Mesothelial cell of epicardium (in vitro differentiated cells): ENCODE measurements at places on chromosomes 16 and 17. TPM values are rescaled to one million over a fixed set of nuclear protein-coding genes. Genes with fewer than 3 reads are reported as not detected.

PIPOX gene
- 4.1 to 5.0 TPM (median 4.4 TPM) in 3 replicates for total RNA-seq

FMNL1 gene
- total RNA-seq, result 3.0 to 3.7 TPM (median 3.6 TPM) in 3 replicates

KRT12 gene
- total RNA-seq, result not detected in 3 replicates

HAGHL gene
- total RNA-seq, result 6.4 to 8.6 TPM (median 7.4 TPM) in 3 replicates

NOD2 gene
- 0.52 to 0.63 TPM (median 0.58 TPM) in 3 replicates for total RNA-seq

DNA sequence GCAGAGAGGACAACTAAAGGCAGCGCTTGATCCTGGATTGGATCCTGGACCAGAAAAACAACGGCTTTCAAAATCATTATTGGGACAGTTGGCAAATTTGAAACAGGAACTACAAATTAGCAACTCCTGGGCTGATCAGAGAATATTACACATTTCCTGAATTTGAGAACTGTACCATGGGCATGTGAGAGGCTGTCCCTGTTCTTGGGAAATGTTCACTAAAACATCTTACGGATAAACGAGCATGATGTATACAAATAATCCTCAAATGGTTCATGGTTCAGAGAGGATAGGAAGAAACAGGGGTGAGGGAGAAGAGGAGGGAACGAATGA lies 2.3 kb upstream of the ITGAE start:
- no peak for DNase-seq

- DNase-seq, result no peak
These were observed 81.9 kb downstream of the KCNJ12 start for GRCh38 chr17:21458054-21458453.

DNA sequence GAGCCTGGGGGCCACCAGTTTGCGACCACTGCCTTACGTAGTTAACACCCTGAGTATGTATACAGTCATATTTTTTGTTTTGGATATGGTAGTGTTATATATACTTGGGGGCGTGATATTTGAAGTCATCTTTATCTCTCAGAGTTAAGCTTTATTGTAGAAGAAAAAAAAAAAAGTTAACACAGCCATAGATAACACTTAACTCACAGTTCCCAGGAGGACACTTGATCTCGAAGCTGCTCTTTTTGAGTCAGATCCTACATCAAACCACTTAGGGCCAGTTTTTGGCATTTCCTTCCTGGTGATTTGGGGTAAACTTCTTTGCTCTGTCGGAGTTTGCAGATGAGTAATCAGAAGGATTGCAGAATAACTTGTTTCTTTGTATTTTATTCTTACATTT lies 5.8 kb downstream of the ITPRIPL2 start:
- DNase-seq, result no peak

DNA sequence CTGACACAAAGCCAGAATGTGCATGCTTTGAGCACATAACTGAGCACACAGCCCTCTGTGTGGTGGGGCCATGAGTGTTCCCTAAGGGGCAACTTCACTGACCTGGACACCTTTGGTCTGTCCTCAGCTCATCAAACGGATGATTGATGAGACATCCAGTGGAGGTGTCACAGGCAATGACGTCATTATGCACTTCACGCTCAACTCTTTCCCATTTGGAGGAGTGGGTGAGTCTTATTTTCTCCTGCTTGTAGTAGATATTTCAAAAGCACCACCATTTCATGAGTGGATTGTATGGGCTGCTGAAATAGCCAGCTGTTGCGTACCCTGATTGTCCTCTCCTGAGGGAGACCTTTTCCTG lies 16.2 kb downstream of the ALDH3A2 start:
- no peak for DNase-seq

DNA sequence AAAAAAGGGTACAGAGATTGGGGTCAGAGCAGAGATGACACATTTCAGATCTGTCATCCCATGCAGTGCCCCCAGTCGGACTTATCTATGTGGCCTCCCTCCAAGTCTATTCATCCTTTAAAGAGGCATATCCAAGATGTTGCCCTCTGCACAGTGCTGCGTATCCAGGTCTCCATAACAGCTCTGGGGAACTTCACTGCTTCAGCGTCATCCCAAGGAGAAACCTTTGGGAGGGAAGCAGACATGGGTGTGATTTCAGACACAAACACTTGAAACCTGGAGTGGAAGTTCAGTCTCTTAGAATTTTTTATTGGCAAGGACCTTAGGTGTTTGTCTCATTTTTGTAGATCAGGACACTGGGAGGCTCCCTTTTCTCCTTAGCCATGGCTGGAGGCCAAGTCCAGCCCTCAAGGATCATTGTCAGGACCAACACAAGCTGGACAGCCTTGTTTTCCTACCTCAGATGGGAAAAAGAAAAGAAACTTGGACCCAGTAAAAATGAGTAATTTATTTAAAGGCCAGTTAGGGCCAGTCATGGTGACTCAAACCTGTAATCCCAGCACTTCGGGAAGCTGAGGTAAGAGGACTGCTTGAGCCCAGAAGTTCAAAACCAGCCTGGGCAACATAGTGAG lies 23.9 kb upstream of the NLK start:
- no peak for DNase-seq

DNA sequence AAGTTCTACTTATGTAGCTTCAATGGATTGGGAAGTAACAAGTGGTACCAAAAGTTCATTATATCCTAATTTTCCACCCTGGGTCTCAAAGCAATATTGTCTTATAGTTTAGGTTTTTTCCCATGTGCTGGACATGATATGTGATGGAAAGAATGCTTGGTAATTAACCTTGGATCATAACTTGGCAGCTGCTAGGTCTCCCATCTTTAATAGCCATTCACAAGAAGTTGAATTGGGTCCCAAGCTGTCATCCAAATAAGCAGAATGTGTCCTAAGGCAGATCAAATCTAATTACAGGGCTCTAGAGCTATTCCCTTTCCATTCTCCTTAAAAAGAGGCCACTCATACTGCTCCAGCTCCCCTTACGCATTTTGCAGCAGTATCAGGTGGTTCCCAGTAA lies 44.7 kb upstream of the KCNJ16 start:
- no peak for DNase-seq

DNA sequence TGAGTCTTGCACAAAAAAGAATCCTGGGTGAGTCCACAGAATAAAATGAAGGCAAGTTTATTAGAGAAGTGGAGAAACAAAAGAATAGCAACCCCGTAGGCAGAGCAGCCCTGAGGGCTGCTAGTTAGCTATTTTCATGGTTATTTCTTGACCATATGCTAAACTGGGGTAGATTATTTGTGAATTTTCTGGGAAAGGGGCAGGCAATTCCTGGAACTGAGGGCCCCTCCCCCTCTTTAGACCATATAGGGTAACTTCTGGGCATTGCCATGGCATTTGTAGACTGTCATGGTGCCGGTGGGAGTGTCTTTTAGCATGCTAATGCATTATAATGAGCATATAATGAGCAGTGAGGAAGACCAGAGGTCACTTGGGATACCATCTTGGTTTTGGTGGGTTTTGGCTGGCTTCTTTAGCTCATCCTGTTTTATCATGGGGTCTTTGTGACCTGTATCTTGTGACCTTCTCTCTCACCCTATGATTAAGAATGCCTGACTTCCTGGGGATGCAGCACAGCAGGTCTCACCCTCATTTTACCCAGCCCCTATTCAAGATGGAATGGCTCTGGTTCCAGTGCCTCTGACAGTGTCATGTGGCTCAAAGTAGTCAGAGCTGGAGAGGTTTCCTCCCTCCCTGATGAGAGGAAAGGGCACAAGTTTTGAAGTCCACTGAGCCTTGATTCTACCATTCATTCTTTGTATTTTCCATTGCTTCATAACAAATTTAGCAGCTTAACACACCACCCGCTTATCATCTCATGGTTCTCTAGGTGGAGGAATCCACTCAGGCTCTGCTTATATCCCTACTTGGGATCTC lies 55.7 kb upstream of the LGALS9 start:
- no peak for DNase-seq

GRCh38 chr17:81249223-81250040 lies 10.3 kb downstream of the NDUFAF8 start:
- no peak for DNase-seq

DNA sequence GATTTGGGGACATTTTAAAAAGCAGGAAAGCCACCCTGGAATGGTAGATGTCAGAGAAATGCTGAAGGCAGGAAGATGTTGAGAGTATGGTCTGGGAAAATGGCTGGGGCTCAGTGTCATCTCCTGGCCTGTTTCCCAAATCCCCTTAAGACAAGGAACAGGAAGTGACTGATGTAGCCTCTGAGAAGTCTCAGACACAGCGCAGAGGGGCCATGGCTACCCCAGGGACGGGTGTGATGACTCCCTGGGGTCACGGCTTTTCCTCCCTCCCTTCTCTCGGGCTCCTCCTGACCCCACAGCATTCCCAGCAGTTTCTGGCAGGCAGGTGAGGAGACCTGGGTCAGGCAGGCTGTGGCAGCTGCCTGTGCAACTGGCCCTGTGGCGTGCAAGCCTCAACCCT lies 45.4 kb downstream of the RAP1GAP2 start:
- no peak for DNase-seq
